GM03348 (cell line): ENCODE measurements at places on chromosomes 1 and 21.
A peak's percentile ranks its signal among the peaks of the same experiment; 100 is the strongest.

- DNase-seq, result no peak
Measured at GRCh38 chr1:77542813-77543420, 139.5 kb downstream of the ZZZ3 start.

GRCh38 chr1:100942304-100943046 is 46.6 kb downstream of the SLC30A7 start:
- no peak for DNase-seq

GRCh38 chr1:8926707-8927694 is 18.7 kb upstream of the CA6 start:
- DNase-seq, result no peak

DNA sequence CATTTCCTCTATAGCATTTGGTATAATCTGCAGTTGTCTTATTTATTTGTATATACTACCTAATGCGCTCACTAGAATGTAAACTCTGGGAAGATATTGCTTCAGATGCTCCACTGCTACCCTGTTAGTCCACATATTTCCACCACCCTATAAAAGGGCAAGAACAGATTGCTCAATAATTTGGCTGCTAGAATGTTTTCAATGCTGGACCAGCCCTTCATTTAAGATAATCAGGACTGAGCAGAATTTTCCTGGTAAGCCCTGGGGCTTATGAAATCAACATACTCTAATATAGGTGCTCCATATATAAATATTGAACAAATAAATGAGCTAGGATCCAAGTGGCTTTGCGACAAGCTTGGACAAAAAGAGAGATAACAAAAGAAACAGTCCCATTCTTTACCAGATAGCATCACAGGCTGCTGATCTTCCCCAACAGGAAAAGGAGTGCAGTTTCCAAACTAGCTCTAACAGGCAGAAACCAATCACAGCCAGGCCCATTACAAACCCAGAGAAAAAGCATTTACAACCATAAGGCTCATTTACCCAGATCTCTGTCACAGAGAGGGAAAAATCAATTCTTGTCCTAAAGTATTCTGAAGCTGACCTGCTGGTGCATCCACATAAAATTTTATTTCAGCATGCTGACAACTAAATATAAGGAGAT is 8.3 kb downstream of the BCAR3 start:
- DNase-seq, result peak; percentile 56

- DNase-seq, result no peak
Measured at GRCh38 chr1:225897595-225898514, 8.9 kb upstream of the LEFTY1 start.

- DNase-seq, result peak; percentile 51
Measured at GRCh38 chr21:38486221-38486620, 12.1 kb downstream of the ERG start.

GRCh38 chr1:41240781-41241353 is 1.2 kb downstream of the SCMH1 start:
- peak; percentile 15 for DNase-seq

- DNase-seq, result no peak
Measured at GRCh38 chr1:196535727-196536126, 72.5 kb downstream of the KCNT2 start.

- DNase-seq, result no peak
Measured at GRCh38 chr21:14862794-14863720, 201.7 kb downstream of the NRIP1 start.

- no peak for DNase-seq
Measured at GRCh38 chr1:5501206-5501930, 490.9 kb downstream of the NPHP4 start.

- no peak for DNase-seq
Measured at GRCh38 chr1:92380867-92381266, 82.0 kb downstream of the RPAP2 start.

- DNase-seq, result no peak
Measured at GRCh38 chr1:172630056-172630818, 28.7 kb upstream of the FASLG start.

GRCh38 chr1:212915245-212916091 is 34.9 kb upstream of the VASH2 start:
- peak; percentile 22 for DNase-seq

DNA sequence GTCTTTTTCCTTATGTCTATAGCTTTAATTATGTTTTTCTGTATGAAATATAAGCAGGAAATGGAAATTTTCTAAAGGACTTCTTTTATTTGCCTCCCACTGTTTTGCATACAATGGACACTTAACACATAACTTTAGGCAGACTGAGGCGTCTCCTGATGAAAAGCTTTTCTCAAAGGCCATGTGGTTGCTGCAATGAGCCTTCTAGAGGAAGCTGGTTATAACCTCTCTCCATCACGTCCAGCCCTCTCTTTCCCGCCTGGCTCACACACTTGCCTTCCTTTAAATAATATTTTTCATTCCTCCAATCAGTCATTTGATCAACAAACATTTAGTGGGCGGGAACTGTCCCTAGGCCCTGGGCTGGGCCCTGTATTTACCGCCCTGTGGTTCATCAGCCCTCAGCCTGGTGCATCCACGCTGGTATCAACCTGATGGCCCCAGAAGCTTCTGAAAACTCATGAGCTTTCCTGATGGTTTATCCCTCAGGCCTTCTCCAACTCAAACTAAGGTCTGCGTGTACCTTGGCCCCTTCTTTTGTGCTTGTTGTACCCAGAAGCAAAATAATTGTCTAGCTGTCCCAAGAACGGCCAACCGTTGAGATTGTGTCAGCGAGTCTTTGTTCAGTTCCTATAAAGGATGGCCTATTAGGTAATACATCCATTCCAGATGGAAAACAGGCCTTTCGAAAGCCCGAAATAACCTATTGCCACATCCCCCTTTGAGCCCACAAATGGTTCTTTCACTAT is 75.3 kb upstream of the LYST start:
- no peak for DNase-seq

- peak; percentile 11 for DNase-seq
Measured at GRCh38 chr1:184101141-184101540, 49.6 kb downstream of the TSEN15 start.

- DNase-seq, result no peak
Measured at GRCh38 chr1:196450143-196451095, 157.8 kb downstream of the KCNT2 start.

DNA sequence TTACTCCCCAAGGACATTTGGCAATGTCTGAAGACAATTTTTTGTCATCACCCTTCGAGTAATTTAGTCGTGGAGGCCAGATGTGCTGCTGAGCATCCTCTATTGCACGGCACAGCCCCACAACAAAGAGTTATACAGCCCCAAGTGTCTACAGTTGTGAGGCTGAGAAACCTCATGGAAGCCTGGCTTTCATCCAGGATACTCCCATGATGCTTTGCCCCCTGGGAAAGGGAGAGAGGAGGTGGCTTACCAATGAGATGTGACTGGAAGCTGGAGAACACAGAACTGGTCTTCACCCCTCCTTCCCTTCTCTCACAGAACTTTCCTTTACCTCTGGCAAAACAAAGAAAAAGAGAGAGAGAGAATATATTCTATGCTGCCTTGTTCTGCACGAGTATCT is 150.9 kb upstream of the VAMP3 start:
- no peak for DNase-seq

GRCh38 chr1:79124756-79125155 is 118.2 kb upstream of the ADGRL4 start:
- no peak for DNase-seq

GRCh38 chr1:42047508-42047880 is 105.7 kb upstream of the GUCA2B start:
- no peak for DNase-seq

DNA sequence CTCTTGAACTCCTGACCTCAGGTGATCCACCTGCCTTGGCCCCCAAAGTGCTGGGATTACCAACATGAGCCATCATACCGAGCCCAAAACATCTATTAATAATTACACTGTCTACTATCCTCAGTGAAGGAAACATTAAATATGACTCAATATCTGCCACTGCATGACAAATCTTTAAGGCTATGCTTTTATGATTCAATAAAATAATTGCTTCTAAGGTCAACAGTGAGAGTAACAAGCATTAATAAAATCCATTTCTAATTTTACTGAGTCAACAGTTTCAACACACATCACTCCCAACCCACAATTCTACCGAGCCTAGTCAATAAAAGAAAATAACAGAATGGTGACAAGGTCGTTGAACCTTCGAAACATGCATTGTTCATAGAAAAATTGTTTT is 125.5 kb upstream of the CHRM3 start:
- DNase-seq, result no peak

DNA sequence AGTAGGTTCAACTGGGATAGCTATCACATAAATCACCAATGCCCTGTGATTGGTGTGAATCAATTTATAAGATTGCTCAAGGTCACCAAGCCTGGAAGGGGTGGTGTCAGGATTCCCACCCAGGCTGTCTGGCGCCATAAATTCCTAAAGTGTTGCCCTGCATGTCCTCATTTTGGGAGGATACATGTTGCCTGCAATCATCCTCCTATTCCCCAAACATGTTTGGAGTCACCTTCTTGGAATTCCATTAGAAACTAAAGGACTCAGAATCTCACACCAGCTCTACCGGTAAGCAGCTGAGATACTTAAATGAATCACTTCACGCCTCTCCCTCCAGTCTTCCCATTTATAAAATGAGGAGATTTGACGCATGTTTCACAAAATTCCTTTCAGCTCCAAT is 54.1 kb upstream of the SLC45A1 start:
- no peak for DNase-seq

DNA sequence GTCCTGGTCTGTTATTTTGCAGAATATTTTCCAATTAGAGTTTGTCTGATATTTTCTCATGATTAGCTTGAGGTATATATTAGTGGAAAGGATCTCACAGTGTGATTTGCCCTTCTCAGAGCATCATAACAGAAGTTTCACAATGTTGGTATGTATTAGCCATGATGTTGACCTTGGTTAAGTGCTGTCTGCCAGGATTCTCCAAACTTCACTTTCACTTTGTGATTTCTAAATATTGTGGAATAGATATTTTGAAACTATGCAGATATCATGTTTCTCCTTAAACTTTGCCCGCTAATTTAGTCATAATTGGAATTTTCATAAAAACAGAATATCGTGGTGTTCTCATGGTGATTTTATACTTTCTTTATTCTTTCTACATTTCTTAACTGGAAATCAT is 98.0 kb upstream of the DEPDC1 start:
- no peak for DNase-seq

DNA sequence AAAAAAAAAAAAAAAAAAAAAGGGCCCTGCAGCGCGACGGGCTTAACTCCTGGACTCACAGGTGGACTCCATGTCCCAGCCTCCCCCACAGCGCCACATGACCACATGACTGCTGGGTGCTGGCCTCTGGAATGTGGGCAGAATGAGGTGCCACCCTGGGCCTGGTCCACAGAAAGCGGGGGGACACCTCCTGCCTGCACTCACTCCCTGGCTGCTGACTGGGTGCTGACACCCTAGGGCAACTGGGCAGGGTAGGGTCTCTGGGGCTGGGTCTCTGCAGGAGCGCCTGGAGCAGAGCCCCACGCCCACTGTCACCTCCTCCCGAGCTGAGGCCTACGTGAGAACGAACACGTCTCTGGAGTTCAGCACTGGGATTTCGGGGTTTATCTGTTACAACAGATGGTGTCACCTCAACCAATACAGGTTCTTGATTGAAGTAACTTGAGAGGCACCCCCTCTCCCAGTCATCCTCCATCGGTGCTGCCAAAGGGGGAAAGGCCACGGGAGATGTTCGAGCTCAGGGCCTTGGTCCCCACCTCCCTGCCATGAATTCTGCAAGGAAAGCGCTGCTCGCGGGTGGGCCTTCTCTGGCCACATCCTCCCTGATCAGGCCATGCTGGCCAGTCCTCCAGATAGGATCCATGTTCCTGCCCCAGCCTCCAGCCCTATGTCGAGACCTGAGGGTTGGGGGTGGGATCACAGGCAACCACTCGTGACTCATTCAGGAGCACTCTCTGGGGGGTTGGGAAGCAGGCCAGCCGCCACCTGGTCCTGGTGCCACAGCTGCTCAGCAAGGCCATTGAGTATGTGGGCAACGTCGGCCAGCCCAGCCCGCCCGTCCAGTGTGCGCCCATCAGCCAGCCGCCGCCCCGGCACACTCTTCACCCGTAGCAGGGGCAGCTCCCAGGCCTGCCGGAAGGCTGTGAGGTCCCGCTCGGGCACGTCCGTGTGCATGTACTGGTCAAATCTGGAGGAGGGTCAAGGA is 5.4 kb downstream of the CPLANE2 start:
- DNase-seq, result no peak

GRCh38 chr1:54227091-54227602 is 27.2 kb downstream of the MRPL37 start:
- DNase-seq, result peak; percentile 77

- DNase-seq, result no peak
Measured at GRCh38 chr1:22806584-22806983, 95.9 kb downstream of the EPHB2 start.

DNA sequence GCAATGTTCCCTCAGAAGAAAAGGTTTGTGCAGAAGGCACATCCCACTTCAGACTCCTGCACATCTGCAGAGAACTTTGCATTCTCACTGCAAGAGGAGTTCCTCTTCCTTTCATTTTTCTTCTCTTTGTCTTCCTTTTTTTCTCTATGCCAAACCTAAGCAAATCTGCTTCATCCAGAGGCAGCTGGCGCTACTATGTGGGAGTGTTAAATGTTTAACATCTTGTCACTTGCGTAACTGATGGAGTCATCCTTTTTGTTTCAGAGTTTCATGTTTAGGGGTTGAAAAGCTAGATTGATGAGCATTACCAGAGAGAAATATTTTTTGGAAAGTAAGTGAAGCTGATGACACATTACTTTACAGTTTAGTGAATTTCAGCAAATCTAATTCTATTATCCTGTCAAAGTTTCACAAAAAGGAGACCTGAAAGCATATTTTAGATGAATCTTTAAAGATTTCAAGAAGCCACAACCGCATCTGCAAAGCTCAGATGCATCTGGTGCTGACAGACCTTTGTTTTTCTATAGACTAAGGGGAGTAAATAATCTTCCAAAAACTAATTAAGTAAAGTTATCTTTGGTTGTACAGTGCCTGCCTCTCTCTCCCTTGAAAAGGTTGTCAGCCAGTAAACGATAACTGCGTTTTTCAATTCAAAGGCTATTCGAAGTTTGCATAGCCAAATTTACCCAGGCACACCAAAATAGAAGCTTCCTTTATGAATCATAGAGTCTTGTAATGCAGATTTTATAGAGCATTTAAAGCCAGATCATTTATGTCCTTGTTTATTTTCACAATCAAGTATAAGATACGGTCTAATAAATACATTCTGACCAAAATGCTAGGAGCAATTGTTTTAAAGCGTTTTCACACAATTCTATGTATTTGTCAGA is 1.2 kb upstream of the LRRC53 start:
- peak; percentile 6 for DNase-seq

GRCh38 chr1:7313826-7314225 is 457.3 kb upstream of the VAMP3 start:
- DNase-seq, result no peak

- DNase-seq, result no peak
Measured at GRCh38 chr1:234619794-234620247, 9.8 kb upstream of the IRF2BP2 start.

DNA sequence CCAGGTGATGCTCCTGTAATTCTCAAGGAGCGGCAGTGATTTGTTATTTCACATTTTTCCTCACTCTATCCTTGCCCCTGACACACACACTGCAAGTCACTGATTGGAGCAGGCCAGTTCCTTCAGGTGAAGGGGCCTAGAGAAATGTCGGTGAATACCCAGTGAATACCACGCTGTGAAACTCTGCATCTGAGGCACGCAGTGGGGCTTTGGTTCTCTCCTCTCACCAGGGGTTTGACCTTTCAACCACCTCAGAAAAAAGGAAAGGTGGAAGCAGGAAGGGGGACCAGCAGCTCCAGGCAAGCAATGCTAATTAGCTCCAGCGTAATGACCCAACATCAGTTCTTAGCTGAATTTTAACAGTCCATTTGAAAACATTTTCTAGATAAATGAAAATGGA is 532 bp upstream of the FAM177B start:
- no peak for DNase-seq
